HFF-Myc (cell line): ENCODE measurements at places on chromosomes 6 and 20.

GRCh38 chr20:44357020-44357419 is 1.5 kb downstream of the HNF4A start:
- no peak for DNase-seq

DNA sequence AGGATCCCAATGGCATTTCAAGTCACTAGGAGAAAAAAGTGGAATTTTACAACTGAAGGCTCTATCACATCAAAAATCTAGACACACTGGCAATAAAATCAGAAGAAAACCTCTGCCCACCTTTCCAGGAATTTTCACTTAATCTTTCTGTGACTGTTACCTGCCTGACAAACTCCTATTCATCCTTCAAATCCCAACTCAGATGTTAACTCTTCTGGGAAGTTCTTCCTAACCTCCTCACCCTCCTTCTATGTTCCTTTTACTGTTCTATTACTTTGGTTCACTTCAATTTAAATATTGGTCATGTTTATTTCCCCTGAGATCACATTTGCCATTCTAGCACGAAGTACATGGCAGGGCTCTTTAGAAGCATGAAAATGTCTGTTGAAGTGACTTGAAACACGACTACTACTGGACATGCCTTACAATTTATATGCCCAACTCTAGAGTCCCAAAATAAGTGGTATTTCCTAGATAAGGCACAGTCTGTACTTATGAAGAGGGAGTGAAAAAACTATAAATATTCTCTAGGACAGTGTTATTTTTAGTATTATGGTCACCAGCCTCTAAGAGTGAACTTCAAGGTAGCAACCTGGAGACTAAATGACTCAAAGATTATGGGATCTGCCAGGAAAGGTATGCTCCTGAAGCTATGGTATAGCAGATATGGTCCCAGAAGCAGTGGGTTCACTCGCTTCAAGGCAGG is 17.1 kb downstream of the CHD6 start:
- no peak for DNase-seq

GRCh38 chr20:46142124-46142523 is 24.0 kb downstream of the CD40 start:
- DNase-seq, result no peak

DNA sequence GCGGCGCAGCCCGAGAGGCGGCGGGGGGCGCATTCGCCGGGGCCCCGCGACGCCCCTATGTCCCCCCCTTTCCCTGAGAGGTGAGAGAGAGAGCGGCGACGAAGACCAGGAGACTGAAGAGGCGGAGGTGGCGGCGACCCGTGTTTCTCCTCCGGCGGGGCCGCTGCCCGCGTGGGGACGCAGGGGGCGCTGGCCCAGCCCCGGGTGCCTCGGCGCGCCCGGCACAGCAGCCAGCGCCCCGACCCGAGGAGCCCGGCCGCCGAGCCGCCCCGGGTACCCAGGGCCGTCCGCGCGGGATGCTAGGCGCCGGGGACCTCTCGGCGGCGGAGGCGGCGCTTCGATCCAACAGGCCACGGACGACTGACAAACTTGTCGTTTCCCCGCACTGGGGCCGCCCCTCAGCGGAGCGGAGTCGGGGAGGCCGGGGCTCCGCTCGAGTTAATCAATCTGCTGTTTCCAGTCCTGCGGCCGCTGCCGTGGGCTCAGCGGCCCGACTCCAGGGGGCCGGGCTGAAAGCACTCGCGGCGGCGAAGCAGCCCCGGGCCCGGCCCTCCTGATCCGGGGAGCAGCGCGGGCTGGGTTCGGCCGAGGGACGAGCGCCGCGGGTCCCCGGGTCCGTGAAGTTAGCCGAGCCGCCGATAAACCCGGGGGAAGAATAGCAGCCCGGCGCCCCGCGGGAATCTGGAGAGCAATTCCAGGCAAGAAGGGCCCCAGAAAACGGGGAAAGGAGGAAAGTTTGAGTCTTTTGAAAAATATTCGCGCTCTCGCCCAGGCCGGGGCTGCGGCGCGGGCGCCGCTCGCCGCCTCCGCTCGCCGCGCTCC is 631 bp downstream of the MDGA1 start:
- DNase-seq, result no peak
